Foreskin keratinocyte (primary cell): ENCODE measurements at places on chromosomes 11 and 22. TPM values are rescaled to one million over a fixed set of nuclear protein-coding genes. Genes with fewer than 3 reads are reported as not detected.

DNA sequence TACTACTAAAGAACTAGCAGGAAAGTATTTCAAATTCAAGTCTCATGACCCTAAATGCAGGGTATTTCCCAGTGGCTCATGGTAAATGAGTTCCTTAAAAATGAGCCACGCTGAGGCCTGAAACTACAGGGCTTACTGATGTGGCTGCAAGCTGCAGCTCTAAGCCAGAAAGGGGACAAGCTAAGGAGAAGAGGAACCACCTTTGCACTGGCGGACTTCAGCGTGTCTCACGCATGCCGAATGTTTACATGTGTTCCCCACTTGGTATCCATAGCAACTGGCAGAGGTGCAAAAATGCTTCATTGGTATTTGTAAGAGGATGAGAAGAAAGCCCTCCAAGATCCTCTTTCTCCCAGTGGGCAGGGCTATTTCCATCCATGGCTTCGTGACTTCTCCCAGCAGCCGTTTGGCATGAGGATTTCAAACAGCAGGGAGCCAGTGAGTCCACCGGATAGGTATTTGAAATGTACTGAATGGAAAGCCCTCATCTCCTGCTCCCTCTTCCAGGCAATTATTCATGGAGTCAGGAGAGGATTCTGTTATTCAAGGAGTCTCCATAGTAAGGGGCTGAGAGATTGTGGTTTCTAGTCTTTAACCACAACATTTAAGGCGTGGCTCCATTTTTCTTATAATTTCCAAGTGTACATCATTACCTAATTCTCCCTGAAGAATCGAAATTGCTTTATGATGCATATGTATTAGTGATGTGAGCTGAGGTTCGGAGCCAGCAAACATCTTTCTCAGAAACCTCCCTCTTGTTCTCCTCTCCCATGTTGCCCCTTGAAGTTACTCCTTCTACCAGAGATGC, 55.3 kb upstream of the CD44 start:
- DNase-seq = peak; percentile 76

DNA sequence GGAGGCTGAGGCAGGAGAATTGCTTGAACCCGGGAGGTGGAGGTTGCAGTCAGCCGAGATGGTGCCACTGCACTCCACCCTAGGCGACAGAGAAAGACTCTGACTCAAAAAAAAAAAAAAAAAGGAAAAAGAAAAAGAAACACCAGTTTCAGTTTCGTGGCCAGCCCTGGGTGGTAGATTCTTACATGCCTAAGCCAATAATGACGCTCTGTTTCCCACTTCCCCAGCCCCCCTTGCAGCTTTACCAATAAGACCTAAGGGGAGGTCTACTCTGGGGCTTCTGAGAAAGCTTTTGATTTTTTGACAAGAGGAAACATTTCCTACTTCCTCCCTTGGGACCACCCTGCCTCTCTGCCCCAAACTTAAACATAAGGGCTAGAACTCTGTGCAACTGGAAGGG, 30.0 kb upstream of the PTPRJ start:
- DNase-seq = no peak

DNA sequence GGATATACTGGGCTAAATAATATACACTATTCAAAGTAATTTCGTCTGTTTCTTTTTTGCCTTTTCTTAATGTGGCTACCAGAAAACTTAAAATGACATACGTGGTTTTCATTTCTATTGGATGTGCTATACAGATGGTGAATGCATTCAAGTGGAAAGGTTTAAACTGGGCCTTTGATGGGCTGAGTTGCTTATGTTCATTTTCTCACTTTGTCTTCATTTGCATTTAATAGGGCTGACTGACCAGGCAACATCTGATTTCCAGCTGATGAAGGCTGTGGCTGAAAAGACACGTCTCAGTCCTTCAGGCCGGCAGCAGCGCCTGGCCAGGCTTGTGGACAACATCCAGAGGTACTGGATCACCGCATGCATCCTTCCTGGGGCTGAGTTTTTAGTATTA, 27.9 kb downstream of the PIWIL4 start:
- DNase-seq = no peak

DNA sequence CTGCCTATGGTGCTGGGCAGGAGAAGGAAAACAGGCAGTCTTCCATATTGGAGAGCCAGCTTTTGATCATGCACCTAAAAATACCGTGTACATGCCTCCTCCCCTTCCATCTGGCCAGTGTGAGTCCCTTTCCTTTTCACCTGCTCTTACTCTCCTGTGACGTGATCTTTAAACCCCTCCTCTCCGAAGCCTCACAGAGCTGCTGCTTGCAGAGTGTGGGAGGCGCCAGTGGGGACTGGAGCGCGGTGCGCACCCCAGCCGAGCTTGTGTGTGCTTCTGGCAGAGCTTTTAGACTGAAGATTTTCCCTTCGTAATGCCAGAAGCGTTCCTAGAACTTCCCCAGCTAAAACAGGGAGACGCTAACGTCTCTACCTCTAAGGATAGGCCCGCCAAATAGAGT, 29.8 kb downstream of the MUC6 start:
- no peak for DNase-seq

- DNase-seq = no peak
Measured at GRCh38 chr22:49735411-49735900, 92.2 kb downstream of the BRD1 start.

DNA sequence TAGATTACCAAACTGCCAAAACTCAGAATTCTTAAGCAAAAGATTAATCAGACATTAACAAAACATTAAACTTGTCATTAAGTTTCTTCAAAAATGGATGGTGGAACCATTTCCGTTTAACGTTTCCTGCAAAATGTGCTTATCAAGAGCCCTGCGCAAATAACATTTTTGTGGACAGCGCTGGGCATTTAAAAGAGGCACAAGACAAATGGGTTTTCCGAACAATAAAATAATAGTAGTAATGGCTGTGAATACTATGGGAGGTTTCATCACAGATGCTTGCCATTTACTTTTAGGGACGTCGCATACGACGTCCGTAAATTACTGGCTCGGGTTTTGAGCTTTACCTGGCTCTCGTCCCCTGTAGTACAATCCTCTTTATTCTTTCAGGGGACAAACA, 1.1 kb downstream of the NPAT start:
- DNase-seq = no peak

GRCh38 chr11:130727157-130728119, 188.8 kb downstream of the SNX19 start:
- no peak for DNase-seq

DNA sequence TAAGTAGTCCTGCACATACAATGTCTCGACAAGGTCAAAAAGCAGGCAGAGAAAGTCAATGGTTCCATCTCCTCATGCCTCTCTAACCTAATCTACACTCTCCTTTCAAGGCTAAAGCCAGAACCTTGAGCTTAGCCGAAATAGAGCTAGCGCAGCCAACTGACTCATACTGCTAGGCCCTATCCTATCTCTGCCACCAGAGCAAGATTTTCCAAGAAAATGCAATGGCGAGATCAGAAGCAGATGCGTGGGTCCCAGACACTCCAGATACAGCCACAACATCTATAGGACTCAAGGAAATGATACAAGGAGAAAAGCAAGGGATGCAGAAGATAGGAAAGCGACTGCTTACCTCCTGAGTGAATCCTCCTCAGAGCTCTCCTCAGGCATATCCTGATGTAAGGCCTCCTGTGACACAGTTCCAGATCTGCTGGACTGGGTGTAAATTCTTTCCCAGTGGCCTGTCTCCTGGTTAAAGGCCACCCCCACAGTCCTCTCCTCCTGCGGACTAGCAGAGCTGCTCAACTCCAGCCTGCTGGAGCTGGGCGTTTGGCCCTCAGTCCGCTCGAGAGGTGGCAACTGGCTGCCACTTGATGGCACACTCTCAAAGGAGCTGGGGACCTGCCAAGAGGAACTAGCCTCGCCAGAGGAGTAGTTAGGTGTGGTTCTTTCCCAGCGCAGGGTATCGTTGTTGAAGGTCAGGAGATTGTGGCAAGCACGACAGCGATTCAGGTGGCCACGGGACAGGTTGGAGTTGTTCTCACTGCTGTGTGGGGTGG, 52.0 kb downstream of the AMBRA1 start:
- DNase-seq = no peak

DNA sequence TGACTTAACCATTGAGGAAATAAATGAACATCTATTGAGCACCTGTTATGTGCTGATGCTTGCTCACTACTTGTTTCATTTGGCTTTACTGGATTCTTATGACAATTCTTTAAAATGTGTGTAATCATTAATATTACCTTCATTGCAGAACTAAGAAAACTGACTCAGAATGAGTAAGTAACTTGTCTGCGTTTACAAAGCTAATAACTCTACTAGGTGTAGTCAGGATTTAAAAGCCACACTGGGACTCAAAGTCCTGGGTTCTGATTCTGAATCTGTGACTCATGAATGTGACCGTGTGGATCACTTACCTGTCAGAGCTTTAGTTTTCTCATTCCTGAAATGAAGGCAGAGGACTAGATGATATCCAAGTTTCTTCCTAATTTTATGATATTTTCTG, 23.4 kb upstream of the KIRREL3 start:
- peak; percentile 45 for DNase-seq

- no peak for DNase-seq
Measured at GRCh38 chr11:70103256-70103975, 25.3 kb downstream of the ANO1 start.

GRCh38 chr22:36797374-36797773, 19.5 kb downstream of the PVALB start:
- no peak for DNase-seq

- DNase-seq = no peak
Measured at GRCh38 chr22:18985780-18986179, 49.7 kb upstream of the PRODH start.

DNA sequence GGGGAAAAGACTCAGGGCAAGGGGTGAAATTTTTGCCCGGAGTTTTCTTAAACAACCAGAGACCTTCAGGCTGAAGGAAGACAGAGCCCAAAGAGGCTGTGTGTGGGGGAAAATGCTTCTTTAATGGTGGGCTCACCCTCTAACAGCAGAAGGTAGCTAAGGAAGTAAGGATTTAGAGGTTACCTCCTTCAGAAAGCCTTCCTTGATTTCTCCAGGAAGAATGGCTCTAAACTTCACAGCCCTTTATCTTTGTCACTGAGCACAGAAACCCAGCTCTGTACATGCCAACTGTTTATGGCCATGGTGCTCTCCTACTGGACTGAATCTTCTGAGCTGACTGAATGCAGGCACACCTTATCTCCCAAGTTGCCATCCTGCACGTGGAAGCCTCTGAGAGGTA, 196.0 kb downstream of the TENM4 start:
- peak; percentile 54 for DNase-seq

GRCh38 chr22:46972901-46973831, 210.7 kb downstream of the TBC1D22A start:
- DNase-seq = no peak

- no peak for DNase-seq
Measured at GRCh38 chr22:21779444-21779843, 43.9 kb upstream of the YPEL1 start.

GRCh38 chr11:100929377-100929776, 200.2 kb downstream of the PGR start:
- DNase-seq = peak; percentile 65

GRCh38 chr11:15967966-15968365, 388.4 kb downstream of the SOX6 start:
- DNase-seq = no peak

Gene LRRC74B
- polyA plus RNA-seq = not detected in 2 replicates

Gene DTX4
- 2.3 and 2.7 TPM in 2 replicates for polyA plus RNA-seq

Gene HORMAD2
- polyA plus RNA-seq = not detected in 2 replicates

Gene KRTAP5-9
- polyA plus RNA-seq = not detected in 2 replicates

Gene ASCL2
- 0.08 and 0.12 TPM in 2 replicates for polyA plus RNA-seq

Gene OTOG
- polyA plus RNA-seq = not detected in 2 replicates
